ENCODE measurements at places on chromosomes 2 and 18.

GRCh38 chr2:227597036-227597435 is 1.7 kb upstream of the SCYGR2 start:
- no peak for DNase-seq

DNA sequence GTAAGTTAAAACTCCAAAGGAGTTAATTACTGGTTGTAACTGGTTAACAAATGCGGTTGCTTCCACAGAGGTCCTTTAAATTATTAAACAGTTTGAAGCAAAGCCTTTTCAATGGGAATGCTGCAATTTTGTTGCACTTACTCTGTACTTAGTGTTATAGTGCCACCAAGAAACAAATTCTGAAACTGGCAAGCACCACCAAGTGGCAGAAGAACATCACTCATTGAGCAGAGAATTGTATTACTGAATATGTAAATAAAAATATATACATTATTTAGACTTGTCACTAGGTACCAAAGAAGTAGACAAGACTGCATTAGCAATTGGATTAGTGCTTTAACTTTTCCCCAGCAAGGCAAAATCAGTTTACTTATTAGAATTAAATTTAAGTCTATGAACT is 2.6 kb upstream of the TMEFF2 start:
- DNase-seq, result no peak

DNA sequence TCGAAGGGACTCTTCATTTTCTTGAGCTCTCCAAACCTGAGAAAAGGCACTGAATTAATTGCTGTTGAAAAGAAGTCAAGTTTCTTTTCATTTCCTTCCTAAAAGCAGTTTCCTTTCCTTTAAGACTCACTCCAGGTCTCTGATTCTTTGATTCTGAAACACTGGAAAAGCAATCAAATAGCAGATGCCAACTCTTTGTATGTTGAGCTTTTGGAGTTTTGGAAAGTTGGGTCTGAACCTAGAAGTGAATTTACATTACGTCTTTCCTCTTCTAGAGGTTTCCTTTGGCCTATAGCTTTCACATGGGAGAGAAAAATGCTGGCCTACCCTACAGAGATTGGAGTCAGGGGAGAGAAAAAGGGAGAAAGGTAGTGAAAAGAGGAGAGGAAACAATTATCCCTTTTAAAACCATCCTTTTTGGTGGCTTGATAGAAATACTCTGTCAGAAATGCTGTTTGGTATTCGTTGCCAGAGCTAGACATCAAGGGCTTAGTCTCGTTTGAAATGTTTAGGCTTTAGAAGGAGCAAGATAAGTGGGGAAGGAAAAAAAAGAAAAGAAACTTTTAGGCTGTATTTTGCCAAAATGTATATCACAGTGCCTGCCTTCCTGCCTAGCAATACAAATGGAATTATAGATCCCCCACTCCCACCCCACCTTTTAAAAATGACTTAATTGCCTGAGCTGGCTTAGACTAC is 187.7 kb downstream of the PRPF40A start:
- DNase-seq, result no peak

GRCh38 chr2:222318712-222319585 is 20.2 kb upstream of the PAX3 start:
- no peak for DNase-seq

DNA sequence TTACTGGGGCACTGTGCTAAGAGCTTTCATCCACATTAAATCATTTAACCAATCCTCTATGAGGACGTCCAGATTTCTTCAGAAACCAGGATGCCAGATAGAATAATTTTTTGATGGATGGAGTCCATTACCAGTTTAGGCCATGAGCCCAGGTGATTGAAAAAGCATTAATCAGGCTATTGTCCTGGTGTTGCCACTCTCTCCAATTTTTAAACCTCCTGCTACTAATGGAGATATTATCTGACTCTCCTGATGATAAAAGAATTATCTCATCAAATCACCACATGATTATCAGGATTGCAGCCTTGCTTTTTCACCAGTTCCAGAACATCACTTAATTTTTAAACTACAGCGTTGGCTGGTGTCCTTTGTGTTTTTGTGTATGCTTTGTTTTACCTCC is 402.2 kb downstream of the CLIP4 start:
- no peak for DNase-seq

- no peak for DNase-seq
Measured at GRCh38 chr2:16186661-16187481, 246.5 kb downstream of the MYCN start.

- no peak for DNase-seq
Measured at GRCh38 chr2:130798472-130799218, 38.1 kb upstream of the ARHGEF4 start.

DNA sequence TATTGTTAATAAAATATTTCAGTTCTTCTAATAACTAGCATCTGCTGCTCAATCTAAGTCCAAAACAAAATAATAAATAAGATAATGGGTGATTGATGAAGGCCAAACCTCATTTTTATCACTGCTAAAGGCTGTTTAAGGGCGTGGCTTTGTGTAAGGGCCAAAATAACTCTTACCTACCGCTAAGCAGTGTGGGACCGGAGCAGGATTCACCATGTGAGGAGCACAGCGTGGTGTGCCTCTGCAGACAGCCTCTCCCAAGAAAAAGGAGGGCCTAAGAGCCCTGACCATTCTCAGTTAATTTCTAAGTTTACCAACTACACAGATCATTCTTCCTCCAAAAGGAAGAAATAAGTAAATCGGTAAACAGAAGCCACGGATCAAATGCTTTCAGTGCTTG is 353.7 kb downstream of the ARL6IP6 start:
- no peak for DNase-seq

DNA sequence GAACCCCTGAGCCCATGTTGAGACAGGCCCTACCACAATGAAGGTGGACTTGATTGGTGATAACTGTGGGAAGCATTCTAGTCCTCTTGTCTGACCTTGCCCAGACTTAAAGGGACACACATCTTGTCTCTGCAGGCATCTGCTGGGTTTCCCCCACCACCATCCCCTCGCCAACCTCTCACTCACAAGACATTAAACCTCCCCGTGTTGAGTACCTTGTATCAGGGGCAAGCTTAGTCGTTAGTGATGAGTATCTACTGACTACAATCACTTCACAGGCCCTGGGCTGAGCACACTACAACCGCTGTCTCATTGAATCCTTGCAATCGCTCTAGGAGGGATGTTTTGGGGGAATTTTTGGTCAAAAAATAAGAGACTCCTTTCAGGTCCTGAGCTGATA is 86.0 kb downstream of the ICOS start:
- no peak for DNase-seq

DNA sequence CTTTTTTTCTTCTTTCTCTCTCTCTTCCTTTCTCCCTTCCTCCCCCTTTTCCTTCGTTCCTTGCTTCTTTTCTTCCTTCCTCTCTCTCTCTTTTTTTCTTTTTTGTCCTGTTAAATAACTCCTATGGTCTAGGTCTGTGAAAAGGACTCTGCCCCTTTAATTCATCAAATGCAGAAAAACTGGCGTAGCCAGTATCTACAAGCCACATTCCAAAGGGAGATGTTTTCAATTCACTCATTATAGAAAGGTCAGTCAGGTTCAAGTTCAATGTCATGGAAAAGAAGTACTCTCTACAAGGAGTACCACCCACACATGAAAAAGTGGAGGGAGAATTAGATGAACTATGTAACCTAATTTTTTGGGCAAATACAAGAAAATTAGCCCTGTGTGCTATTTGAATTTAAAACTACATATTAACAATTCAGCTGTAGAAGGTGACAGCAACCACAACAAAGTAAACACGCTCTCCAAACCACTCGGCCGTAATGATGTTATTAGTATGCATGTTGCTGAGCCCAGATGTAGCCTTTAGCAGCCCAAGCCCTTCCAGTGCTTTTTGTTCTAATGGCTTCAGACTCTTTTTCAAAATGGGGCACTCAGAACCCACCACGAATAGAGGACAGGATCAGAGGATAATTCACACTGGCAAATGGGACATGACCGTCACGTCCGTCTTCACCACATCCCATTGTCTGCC is 735.4 kb upstream of the FANCL start:
- no peak for DNase-seq

DNA sequence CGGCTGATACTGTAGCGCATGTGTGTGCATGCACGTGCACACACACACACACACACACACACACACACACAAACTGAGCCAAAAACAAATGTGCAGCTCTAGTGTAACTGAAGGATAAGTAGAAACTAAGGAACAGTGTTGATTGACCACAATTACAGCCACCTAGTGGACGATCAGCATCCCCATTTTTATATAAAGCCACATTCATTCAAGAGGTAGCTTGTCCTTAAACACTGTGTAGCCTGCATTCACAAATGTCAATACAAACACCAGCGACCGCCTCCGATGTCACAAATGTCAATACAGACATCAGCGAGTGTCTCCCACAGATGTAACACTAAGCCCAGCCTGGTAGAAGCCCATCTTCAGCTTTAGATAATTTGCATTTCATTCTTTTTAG is 167.4 kb downstream of the PTGR3 start:
- DNase-seq, result no peak

DNA sequence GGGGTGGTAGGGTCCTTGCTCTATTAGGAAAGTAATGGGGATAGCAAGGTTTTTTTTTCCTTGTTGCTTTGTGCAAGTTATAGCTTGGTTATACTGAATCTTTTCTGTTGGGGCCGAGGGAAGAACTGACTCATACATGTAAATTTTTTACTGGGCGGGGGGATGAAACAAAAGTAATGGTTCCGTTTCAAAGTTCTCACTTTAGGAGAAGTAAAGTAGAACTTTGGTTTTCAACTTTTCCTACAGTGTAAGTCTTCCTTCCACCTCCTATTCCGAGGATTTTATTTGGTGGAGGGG is 1.1 kb downstream of the AFTPH start:
- DNase-seq, result no peak

DNA sequence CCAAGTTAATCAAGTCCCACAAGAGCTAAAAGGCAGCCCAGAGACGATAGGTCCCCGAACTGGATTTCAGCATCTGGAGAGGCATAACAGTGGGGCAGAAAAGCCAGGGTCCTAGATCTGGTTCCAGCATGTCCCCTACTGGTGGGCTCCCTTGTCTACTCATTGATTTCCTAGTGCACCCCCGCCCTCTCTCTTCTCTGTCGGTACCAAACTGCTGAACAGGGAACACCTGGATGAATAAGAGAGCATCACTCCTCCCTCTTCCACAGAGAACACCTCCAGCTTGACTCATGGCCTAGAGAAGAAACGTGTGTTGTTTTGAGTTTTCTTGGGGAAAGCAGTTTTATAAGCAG is 101.3 kb downstream of the FOXI3 start:
- no peak for DNase-seq

DNA sequence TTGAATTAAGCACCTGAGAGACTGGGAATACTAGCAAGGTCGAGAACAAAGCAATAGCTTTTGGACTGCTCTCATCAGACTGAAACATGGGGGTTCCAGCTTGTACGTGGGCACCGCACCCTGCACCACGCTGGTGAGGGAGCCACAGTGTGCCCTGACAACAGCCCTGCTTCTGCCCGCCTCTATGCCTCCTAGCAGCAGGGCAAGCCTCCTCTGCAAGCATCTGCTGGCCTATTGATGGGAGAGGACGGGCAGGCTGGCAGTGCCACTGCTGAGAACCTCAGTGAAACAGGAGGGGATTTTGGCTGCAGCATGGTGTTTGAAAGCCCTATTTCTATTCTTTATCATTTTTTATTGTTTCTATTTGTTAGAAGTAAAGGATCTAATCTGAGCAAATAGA is 146.1 kb upstream of the OTOS start:
- no peak for DNase-seq

GRCh38 chr2:145975406-145975805 is 1455.5 kb upstream of the ZEB2 start:
- DNase-seq, result no peak

DNA sequence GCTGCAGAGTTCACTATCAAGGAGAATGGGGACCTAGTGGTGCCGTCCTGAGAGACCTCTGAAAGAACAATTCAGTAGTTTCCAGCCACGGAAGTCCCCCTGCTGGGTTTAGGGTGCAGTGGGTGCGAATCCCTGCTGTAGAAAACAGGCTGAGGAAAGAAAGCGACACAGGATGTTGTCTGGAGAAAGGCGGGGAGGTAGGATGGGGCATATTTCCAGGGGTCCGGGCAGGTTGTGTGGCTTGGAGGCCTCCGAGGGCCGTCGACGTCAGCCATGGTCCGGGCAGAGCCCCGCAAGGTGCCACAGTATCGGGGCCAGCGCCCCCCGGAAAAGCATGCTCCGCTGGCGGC is 807 bp upstream of the CREB1 start:
- peak; percentile 50 for DNase-seq

DNA sequence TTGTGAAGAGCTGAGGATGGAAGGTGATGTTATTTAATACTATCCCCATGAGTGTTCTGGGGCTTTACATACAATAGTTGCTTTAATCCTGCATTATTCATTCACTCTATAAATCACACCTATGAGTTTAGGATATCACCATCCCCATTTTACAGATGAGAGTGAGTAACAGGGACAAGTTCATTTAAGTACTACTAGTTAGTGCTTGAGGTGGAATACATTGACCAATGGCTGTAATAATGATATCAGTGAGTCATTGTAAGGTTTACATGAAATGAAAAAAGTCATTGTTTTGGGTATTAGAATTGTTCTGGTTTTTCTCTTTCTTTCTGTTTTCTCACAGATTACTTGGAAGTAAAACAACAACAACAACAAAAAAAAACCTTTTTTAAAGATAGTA is 42.5 kb downstream of the TANC1 start:
- no peak for DNase-seq

DNA sequence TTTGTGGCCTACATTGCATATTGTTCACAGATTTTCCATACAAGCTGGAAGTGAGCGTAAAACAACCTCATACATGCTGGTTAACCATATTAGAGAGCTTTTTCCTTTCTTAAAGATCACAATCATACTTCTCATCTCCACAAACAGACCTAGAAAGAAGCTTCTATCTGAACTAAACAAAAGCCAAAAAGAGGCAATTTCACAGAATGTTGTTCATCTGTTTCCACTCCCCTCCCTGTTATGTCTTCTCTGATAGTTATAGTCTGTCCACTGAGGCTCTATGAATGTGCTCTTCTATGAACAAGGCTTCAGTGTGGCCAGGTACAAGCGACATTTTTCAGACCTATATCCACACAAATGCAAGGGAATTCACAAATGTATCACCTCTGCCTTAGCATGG is 63.4 kb downstream of the LDAH start:
- no peak for DNase-seq

DNA sequence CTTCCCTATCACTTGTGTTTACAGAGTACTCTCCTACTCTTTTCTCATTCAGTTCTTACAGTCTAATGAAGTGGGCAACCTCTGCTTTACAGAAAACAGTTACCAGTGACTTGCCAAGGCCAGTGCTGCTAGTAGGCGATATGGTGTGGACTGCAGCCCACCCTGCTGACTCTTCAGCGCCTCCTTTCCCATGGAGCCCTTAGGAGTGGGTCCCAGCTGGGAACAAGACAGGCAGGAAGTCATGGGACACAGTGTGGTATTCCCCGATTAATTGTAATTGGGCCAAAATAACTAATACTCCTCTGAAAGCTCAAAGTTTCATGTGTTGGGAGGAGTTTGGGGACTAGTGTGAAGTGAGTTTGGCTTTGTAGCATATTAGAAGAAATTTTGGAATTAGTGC is 120.1 kb upstream of the EML6 start:
- DNase-seq, result no peak

DNA sequence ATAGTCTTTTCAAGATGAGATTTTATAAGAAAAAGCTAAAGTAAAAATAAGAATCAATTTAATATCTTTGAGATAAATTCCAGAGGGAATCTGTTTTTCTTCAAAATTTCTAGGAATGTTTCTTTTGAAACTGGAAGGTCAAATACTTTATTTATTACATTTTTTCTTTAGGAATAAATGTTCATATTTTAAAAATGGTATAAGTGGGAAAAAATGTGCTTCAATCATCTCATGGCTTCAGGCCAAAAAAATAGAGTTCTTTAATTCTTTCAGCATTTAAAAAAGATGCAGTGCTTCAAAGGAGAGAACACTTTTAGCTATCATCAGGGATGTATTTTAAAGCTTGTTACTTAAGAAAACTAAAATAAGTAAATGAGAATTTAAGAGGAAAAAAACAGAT is 110.6 kb downstream of the NEB start:
- no peak for DNase-seq

All from activated T-cell treated with anti-CD3 and anti-CD28 coated beads for 1 hour (primary cell).